ENCODE measurements at places on chromosomes 13 and 19.
A peak's percentile ranks its signal among the peaks of the same experiment; 100 is the strongest.

- no peak for DNase-seq
Measured at GRCh38 chr13:107807306-107808073, 407.8 kb downstream of the LIG4 start.

GRCh38 chr13:113836768-113837559, 26.9 kb downstream of the GAS6 start:
- no peak for DNase-seq

GRCh38 chr13:97194479-97194878, 27.7 kb upstream of the MBNL2 start:
- DNase-seq, result no peak

DNA sequence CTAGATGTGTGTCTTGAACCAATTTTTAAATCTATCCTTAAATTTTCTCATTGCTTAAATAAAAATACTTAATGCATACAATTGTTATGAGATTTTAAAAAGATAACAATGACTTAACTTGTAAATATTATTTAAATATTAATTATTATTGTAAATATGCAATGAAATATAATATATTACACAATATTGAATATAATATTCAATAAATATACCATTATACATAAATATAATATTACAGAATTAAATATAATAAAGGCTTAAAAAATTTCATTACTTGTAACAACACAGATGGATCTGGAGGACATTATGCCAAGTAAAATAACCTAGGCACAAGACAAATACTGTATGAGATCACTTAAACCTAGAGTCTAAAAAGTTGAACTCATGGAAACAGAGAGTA, 1532.3 kb downstream of the PCDH9 start:
- no peak for DNase-seq

DNA sequence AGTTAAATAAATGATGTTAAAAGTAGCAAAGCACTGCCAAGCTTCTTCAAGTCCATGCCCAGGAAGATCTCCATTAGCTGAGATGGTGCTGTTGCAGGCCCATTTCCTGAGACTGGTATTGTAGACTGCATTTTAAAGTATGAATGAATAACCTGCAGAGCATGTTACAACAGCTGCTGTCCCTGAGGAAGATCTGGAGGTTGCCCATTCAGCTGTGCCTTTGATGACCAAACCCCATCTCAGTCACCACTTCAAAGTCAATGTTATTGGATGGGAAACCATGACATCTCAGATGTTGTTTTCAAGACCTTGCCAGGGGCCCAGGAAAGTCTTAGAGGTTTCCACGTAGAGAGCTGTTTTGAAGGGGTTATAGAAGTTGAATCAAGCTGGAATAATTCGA, 281.3 kb downstream of the MTUS2 start:
- no peak for DNase-seq

- no peak for DNase-seq
Measured at GRCh38 chr19:27679905-27680304, 1533.0 kb downstream of the UQCRFS1 start.

DNA sequence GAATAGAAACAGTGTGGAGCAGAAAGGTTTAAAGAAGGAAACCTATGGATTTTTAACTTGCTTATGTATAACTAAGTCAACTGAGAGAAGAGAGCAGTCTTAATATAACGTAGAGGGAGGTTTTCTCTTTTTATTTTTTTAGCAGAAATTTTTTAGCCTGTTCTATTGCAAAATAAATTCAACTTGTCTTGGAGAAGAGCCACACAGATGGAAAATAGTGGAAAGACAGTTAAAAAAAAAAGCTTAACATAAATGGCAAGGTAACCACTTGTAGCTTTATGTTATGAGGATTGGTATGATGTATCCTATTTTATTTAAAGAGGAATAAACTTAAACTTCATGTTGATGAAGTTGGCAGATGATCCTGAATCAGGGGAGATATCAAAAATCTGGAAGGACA, 312.4 kb downstream of the SHISA2 start:
- DNase-seq, result no peak

DNA sequence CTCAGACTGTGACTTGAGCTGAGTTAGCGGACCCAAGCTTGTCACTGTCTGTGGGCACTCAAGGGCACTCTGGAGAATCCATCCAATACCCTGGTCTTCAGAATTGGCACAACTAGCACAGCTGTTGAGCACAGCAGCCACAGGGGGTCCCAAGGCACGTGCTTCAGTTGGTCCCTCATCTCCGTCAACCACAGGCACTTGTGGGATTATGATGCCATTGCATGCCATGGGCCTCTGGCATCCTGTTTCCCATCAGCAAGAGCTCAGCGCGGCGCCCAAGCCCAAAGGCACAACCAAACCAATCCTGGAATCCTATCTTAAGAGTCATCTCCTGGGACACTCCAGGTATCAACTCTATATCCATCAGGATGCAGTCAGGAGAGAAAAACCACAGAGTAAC, 3.7 kb upstream of the B3GNT8 start:
- DNase-seq, result no peak

DNA sequence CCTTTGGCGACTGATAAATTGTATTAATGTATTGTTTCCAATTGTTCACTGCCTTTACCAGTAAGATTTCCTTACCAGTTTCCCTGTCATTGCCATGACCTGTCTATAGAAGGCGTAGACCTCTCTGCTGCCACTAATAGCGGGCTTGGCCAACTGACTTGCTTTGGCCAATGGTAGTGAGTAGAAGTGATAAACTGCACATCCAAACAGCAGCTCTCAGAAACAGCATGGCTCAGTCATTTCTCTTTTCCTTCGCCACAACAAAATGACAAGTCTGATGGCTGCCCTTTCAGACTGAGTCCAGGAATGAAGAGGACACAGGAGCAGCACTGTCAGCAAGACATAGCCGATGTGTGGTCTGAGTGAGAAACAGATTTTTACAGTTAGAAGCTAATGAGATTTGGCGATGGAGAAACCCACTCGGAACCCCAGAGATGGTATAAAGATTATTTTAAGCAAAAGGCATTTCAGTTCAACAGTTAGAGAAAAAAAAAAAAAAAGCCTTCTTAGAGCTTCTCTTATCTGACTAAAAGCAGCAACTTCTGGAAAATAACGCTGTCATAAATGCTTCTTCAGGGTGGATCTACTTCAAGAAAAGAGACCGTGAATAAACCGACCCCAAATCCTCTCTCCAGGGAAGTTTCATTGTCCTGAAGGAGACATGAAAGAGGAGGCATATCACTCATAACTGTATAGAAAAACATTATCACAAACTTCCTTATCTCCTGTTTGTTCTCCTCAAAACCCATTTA, 42.0 kb upstream of the TM9SF2 start:
- no peak for DNase-seq

GRCh38 chr19:2044709-2045500, 6.1 kb downstream of the MKNK2 start:
- DNase-seq, result no peak

DNA sequence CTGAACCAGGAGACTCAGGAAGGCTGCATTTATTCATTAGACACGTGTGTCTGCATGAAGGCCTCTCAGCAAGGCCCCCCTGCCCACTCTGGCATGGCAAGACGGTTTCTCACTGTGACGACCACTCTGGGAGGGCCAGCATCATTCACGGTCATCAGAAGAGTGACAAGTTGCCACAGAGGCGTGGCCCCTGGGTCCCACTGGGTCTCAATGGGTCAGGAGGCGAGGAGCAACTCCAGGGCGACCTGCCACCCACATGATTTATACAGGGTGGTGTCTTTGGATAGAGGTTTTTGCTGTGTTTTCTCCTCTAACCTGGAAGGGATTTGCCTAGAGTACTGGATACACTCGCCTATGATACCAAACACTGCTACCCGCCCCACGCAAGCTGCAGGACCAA, 60.7 kb downstream of the KLF2 start:
- DNase-seq, result no peak

- DNase-seq, result no peak
Measured at GRCh38 chr13:93975242-93975641, 504.2 kb downstream of the DCT start.

DNA sequence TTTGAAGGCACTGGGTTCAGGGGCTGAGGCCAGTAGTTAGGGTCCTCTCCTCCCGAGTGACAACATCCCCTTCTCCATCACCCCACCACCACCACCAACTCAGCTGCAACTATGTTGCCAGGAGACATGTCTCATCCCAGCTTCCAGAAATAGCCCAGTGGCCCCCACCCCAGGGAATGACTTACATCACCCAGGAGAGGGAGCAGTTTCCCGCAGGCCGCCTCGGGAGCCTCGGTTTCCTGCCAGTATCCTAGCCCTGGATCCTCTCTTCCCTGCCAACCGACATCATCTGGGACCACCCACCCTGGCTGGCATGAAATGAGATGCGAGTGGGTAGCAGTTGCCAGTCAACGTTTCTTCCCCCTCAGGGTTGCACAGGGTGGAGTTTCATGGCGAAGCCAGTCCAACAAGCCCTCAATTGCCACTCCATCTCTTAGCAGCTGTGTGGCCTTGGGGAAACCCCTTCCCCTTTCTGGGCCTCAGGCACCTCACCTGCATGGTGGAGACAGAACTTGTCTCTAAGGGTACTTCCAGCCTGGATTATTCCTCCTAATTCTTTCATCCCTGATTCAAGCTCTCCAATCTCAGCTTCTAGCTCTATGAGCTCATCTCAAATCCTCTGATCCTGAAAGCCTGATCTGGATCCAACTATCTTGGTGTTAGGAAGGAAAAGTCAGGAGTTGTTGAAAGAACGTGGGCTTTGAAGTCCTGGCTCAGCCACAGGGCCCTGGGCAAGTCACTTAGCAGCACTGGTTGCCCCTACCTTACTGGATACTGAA, 3.9 kb upstream of the GSK3A start:
- peak; percentile 84 for DNase-seq

GRCh38 chr13:110136660-110137585, 170.0 kb downstream of the COL4A1 start:
- no peak for DNase-seq

GRCh38 chr19:48624067-48624594, 4.8 kb downstream of the SPHK2 start:
- DNase-seq, result peak; percentile 99

DNA sequence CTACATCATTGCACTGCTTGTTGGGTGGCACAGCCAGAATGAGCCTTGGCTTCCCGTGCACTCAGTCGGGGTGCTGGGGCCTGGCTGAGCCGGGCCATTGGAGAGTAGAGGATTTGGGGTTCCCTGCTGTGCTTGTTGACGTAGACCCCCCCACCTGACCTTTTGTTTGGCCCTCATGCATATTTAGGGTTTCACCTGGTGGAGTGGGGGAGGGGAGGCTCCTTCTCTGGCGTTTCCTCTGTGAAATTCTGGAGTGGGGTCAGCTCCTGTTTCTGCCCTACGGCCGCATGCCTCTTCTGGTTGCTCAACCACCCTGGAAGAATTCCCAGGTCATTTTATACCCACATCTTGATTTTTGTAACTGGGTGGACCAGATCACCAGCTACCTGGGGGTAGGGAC, 82.8 kb downstream of the SIPA1L3 start:
- DNase-seq, result no peak

DNA sequence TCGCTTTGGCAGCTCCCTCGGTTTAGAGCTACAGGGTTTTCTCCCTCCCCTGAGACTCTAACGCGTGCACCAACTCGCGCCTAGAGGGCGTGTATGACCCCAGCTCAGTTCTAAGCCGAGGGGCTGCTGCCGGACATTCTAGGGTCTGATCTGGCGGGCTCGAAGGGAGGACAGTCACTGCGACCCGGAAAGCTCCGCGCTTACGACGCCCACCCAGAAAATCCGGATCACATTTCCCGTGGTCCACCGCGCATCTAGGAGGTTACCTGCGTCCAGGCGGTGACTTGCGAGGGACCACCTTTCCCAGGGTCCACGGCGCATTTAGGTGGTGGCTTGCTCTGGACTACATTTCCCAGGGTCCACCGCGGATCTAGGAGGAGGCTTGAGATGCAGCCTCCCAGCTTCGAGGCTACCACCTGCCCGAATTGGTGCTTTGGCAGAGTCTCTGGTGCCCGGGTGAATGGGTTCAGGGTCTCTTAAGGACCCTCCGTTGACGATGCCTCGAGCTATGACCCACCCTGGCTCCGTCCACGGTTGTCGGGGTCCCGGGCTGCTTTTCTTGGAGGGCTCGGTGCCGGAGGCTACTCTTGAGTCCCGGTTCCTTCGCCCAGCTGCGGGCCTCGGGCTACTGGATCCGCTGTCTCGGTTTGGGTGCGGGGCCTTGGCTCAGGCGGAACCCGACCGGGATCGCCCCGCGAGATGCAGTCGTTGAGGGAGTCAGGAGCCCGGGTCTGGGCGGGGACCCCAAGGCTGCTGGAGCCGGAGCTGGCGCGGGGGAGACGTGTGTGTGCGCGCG, 30.5 kb downstream of the ZNF146 start:
- DNase-seq, result no peak

DNA sequence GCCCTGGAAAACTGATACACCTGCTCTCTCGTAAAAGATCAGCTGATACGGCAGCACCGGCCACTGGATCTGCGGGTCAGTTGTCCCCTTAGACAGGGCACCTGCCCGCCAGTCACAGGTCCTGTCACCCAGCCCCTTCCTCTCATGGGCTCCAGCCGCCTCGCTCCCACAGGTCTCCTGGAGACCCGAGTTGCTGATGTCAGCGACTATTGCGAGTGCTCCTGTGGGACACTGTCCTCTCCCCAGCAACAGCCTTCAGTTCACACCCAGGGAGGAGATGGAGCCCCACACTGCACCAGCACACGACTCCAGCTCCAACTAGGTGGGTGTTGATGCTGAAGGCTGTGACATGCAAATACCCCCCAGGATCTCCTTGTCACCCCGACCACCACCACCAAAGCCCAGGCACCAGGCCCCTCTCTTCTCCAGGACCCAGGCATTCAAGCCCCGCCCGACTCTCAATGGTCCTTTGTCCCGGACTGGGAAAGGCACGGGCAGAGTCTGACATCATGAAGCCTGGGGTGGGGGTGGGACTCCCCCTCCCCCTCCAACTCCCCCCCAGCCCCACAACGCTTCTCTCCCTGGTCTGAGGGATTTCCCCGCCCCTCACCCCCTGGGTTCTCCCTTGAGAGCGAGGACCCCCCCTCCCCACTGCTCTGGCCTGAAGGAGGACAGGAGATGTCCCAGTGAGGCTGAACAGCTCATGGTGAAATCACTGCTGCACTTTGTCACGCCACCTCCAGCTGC, 1.4 kb upstream of the MAG start:
- peak; percentile 95 for DNase-seq

GRCh38 chr13:101289764-101290163, 126.5 kb downstream of the NALCN start:
- DNase-seq, result peak; percentile 22

DNA sequence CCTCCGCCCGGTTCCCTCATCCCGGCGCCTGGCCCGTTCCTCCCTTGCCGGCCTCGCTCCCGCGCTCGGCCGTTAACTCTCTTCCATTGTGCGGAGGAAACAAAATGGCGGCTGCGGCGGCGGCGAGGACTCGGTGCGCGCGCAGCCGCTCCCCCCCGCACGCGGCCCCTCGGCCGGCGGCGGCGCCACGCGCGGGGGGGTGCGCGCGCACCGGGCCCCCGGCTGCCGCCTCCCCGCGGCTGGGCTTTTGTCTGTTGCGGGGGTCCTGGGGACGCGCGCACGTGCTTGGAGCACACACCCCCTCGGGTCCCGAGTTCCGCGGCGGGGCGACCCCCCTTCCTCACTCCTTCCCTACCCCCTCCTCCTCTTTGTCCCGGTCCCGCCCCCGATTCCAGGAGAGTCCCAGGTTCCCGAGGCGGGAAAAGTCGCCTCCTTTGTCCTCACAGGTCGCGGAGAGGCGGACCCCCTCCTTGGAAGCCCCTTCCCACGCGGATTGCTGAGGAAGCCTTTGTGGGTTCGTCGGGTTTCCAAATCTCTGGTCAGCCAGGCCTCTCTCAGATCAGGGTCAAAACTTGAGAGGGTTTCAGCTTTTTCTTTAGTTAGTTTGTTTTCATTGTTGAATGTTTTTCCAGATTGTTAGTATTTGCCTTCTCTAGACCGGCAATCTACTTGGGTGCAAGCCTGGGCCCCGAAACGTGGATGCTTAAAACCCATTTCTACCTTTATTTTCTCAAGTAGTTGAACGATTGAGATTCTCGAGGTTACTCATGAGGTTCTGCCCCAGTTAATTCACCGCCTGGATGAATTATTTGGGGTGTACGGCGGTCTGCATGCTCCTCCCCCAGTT, 687 bp downstream of the ILF3 start:
- DNase-seq, result peak; percentile 29

All from globus pallidus (tissue), 1 donor.